Pons (tissue), 1 donor: ENCODE measurements at places on chromosomes 1 and 21.

DNA sequence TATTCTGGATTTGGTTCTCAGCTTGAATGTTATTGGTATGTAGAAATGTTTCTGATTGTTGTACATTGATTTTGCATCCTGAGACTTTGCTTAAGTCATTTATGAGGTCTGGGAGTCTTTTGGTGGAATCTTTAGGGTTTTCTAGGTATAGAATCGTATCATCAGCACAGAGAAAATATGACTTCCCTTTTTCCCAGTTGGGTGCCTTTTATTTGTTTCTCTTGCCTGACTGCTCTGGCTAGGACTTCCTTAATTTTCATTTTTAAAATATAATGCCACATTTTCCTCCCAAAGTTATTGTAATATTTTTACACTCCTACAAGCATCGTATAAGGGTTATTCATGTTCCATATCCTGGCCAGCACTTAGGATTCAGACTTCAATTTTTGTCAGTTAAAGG lies 111.1 kb downstream of the FNBP1L start:
- DNase-seq: no peak

DNA sequence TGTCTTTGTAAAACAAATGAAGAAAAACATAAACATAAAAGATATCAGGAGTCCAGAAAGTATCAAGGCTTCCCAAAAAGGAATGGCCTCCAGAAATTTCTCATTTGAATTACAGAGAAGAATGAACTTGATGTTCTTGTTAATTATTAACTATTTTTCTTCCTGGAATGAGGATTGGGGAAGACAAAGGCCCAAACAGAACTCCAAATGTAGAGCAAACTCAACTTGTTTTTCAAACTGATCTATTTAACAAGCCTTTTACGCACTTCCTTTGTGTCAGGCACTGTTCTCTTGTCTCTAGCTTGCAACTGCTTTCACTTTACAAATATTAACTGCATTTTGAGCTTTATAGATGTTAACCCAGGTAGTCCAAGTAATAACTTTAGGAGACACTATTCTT lies 45.5 kb downstream of the LAMC2 start:
- no peak for DNase-seq

- DNase-seq: no peak
Measured at GRCh38 chr21:45262616-45263015, 25.1 kb downstream of the POFUT2 start.

DNA sequence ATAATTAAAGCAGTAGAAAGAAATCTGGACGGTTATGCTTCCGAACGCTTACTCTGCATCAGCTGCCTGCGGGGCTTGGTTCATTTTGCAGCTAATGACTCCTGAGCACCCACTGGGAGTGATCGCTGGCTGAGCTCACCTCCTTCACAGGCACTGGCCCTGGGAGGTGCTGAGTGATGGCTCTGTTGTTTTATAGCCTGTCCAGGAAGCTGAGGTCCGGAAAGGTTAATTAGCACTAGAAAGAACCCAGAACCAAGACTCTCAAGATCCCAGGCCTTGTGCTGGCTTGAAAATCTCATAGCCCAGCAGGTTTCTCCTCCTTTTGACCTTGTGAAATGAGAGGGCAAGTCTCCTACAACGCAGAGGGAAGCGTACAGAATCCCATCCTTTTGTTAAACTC lies 226.2 kb downstream of the AJAP1 start:
- DNase-seq: no peak

DNA sequence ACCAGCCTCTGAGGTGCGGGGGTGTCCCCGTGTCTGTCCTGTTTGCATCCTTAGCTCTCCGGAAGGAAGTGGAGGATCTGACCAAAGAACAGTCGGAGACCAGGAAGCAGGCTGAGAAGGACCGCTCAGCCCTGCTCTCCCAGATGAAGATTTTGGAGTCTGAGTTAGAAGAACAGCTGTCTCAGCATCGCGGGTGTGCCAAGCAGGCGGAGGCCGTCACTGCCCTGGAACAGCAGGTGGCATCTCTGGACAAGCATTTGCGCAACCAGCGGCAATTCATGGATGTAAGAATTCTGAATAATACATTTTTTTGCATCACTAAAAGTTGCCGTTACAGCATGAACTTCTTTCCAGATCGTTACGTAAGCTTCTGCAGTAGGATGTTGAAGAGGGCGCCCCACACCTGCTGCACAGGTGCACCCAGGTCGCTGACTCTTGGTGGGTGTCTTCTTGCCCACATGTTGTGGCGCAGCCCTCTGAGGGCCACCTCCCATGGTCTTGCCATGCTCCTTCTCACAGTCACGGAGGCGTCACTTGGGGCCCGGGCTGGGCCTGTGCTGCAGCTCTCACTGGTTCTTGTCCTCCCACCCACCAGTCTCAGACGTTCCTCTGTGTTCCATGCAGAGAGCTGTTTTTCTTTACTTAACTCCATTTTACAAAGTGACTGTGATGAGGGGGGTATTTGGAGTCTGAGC lies 61.3 kb upstream of the DIP2A start:
- DNase-seq: no peak

DNA sequence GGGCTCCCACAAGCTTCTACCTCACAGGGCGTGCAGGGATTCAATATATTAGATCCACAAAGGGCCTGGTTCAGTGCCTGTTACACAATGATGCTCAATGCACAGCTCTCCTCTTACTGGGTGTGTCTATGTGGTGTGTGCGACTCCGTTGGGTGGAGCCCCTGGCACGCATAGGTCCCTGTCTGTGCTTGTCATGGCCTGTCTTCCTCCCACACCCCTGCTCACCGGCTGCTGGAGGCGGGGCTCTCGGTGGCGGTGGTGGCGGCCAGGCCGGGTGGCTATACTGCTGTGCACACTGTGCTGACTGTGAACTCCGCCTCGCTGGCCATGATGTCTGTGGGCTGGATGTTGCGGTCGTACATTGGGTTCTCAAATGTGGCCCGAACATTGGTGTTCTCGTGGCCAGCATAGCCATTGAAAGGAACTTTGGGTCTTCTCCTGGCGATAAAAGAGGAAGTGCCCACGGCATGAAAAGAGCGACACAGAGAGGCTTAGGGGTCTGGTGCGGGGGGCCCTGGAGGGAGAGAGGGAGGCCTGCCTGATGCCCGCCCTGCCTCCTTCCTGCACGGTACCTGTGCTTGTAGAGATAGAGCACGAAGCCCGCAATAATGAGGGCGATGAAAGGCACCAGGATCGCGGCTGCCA lies 46.9 kb downstream of the ZSCAN20 start:
- no peak for DNase-seq
